ENCODE measurements at places on chromosomes 11 and 22. TPM values are rescaled to one million over a fixed set of nuclear protein-coding genes. Genes with fewer than 3 reads are reported as not detected.

The C11orf16 gene
- not detected for total RNA-seq

The SAA4 gene
- total RNA-seq: 876 TPM

The POU2AF2 gene
- total RNA-seq: not detected

The C11orf87 gene
- total RNA-seq: not detected

The CDPF1 gene
- total RNA-seq: 2.8 TPM

The SERPING1 gene
- 1,903 TPM for total RNA-seq

The MOGAT2 gene
- total RNA-seq: 89.9 TPM

The GAL3ST1 gene
- 4.7 TPM for total RNA-seq

The LRP4 gene
- total RNA-seq: 0.75 TPM

The TSGA10IP gene
- not detected for total RNA-seq

The OR52N4 gene
- not detected for total RNA-seq

The C22orf15 gene
- total RNA-seq: not detected

DNA sequence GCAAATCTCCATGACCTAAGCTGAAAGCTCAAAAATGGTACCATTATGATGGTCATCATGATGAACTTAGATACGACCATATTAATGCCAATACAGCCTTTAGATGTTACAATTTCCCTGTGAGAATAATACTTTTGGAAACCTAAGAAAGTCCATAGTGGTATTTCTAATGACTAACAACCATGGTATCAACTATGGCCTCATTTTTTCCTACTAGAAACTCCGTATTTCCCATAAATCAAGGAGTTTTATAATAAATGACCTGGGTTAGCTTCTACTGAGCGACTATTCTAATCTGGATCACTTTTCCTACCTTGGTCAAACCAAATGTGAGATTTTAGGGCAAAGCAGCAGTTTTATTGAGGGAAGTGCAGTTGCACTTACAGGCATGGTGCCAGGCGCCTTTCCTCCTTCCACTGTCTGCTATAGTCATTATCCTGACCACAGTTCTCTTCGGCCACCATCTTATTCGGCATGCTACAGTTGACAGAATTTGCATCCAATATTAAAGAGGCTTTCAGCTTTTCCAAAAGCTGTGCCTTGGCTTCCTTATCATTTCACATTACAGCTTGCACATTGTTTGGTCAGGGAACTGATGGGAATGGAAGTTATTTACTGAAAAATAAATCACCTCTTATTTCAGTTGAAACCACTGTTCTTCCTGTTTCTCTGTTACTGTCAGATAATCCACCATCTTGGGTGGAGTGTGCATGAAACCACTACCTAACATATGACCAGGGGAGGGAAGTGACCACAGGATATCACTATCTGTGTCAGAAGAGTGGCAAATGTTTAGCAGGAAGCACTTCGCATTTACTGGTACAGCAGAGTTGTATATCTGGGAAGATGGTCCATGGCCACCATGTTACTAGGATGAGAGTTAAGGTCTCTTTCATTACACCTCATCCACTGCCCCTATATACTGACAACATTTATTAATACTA is 74.5 kb upstream of the PICALM start:
- no peak for DNase-seq

DNA sequence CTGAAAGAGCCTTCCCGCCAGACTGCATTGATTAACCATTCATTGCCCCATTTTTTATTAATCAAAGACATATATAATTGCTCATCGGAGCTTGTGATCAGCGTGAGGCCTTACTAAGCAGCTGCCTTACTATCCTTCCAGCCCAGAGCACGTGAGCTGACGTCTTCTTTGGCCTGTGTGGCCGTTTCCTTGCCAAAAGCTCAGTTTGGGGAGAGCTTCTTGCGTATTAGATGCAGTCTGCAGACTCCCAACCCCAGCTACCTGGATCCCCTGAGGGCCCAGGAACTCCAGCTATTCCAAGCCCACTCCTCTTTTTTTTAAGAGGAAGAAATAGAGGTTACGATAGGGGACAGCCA is 784 bp upstream of the SLC43A3 start:
- DNase-seq: peak; percentile 54

DNA sequence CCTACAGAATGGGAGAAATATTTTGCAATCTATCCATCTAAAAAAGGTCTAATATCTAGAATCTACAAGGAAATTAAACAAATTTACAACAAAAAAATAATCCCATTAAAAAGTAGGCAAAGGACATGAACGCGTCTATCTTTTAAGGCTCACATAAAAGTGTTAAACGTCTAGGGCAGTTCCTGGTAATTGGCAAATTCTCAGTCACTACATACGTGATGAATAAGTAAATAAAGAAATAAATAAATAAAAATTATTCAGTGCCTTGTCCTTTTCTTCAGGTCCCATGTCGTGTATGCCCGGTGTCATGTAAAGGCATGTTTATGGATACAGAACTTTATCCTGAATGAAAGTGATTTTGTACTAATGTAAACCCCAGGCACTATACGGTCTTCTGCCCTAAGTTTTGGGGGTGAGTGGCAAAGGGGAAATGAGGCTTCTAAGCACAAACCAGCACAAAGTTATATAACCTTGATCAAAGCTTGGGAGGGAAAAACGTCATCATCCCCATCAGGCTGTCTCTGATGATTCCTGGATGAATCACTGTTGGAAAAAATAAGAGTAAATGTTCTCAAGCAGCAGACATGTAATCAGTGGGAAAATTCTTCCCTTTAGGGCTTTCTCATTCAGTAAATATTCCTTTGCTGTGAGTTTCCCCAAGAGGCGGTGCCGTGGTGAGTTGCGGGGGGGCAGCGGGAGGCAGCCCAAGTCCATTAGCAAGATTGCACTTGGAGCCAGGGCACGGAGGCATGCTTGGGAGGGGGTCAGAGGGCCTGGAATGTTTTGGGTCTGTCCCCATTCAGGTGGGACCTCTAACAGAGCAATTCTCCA is 30.4 kb upstream of the MICAL2 start:
- DNase-seq: peak; percentile 23

DNA sequence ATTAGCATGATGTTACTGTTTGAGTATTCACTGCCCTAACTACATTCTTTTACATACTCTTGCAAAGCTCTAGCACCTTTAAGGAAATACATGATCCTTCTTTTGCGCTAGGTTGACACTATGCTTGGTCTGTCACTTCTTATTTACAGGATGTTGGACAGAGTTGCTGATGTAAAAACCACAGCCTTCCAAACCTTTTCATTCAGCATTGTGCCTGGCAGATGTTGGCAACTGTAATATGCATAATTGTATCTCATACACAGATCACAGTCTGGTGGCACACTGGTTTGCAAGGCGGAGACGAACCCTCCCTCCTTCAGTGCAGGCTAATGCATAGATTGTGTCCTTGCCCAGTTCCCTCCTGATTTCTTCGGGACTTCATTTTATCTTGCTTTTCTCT is 224.1 kb downstream of the SNX19 start:
- DNase-seq: no peak

DNA sequence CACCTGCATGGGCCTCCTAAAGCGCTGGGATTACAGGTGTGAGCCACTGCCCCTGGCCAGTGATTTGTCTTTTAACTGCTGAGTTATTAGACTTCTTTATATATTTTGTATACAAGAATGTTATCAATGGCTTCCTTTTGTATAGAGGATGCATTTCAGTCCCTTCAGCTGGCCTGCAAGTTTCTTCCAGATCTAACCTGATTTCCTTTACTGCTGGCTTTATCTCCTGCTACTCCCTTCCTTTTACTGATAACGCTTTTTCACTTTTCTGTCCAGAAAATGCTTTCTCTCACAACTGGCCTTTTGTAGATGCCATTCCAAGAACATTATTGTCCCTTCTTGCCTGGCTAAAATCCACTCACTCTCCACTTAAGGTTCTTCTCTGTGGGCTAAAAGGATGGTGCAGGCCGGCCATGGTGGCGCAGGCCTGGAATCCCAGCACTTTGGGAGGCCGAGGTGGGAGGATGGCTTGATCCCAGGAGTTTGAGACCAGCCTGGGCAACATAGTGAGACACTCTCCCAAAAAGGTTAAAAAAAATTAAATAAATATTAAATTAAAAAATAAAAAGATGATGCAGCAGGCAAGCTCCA is 118.1 kb downstream of the NECTIN1 start:
- no peak for DNase-seq

DNA sequence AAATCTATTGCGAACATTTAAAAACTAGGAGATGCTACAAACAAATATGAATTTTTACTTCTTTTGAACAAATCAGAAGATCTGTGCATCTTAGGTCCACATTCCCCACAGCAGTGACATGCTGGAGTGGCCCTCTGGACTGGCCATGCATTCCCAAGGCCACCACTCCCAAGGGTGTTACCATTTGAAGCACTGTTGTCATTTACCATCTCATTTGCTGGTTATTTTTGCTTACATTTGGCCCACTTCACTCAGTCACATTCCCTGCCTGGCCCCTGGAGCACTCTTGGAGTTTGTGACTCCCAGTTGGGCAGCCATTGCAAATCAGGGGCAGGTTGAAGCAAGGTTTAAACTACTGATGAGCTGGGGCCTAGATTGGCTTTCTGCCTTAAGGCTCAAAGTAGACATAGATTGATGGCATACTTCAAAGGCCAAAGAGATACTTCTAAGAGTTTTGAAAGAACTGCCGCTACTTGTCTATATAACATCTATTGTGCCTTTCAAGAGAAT is 8.5 kb upstream of the ZNRF3 start:
- no peak for DNase-seq

DNA sequence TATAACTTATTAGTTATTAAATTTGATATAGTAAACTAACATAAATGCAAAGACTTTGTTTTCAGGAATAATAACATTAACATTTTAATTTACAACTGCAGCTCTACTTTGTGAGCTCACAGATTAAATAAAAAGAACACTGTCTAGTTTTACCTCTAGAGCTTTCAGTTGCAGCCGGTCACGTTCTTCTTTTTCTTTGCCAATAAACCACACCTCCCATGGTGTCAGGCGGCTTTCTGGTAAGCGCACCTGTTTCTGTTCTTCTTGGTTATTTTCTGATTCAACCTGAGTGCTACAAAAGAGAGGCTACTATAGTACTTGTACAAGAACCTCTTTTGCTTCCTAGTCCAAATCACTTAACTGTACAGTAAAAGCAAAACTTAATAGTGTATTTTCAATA is 5.8 kb downstream of the CCDC34 start:
- no peak for DNase-seq

GRCh38 chr22:42928969-42929837 is 72.1 kb upstream of the ARFGAP3 start:
- no peak for DNase-seq

DNA sequence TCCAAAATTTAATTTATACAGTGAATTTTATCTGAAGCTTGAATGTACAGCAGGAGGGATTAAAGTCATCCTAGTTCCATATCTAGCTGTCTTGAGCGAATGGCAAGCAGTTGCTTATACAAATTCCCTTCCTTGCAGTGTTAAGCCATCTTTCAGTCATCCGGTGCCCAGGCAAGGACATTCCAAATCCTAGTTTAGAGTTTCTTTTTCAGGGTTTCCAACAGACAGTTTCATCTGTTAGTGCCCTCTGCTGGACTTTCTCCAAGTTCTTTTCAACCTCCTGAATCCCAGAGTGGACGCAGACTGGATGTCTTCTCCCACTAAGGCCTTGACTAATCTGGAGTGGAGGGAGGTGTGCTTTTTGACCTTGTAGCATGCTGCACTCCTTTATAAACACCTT is 45.4 kb downstream of the GRAMD1B start:
- no peak for DNase-seq

DNA sequence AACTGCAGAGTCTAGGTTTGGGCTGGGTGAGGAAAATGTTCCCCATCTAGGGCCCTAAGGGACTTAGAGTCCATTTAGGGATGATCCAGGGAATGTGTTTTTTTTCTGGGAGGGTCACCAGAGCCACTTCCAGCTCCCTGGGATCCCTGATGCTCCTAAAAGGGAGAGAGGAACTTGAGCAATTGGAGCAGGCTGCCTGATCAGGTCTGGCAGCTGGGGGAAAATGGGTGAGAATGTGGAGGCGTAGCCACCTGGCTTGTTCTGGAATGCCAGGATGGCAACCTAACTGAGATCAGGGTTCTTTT is 1.2 kb downstream of the PGAP2 start:
- no peak for DNase-seq

DNA sequence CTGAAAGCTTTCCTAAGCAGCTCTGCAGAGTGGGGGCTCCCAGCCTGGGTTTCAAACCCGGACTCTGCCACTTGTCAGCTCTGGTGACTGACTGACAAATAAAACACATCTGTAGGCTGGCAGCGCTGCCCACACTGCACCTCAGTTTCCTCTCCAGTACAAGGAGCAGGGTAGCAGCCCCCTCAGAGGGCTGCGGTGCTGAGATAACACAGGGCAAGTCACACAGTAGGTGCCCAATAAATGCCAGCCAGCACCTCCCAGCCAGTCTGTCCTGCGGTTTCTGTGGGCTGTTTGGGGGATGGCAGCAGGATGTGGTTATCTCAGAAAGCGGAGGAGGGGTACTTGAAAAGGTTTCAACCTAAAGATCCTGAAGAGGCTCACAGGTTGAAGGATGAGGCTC is 1.5 kb downstream of the SYT12 start:
- no peak for DNase-seq

DNA sequence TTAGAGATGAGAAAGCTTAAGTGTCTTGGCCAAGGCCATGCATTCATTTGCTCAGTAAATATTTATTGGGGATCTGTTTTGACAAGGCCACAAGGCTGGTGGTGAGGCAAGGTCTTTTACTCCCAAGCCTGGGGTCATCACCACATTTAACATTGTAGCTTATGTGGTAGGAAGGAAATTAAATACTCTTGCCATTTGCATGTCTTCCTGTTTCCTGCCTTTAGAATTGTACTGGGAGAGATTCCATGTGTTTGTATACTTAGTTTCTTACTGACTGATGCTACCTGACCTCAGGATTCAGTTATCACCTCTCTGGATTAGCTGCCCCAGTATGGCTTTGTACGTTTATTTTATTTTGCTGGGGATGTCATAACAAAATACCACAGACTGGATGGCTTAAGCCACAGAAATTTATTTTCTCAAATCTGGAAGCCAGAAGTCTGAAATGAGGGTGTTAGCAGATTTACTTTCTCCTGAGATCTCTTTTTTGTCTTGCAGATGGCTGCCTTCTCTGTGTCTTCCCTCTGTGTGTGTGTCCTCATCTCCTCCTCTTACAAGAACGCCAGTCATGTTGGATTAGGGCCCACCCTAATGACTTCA is 44.8 kb downstream of the SPECC1L start:
- no peak for DNase-seq

DNA sequence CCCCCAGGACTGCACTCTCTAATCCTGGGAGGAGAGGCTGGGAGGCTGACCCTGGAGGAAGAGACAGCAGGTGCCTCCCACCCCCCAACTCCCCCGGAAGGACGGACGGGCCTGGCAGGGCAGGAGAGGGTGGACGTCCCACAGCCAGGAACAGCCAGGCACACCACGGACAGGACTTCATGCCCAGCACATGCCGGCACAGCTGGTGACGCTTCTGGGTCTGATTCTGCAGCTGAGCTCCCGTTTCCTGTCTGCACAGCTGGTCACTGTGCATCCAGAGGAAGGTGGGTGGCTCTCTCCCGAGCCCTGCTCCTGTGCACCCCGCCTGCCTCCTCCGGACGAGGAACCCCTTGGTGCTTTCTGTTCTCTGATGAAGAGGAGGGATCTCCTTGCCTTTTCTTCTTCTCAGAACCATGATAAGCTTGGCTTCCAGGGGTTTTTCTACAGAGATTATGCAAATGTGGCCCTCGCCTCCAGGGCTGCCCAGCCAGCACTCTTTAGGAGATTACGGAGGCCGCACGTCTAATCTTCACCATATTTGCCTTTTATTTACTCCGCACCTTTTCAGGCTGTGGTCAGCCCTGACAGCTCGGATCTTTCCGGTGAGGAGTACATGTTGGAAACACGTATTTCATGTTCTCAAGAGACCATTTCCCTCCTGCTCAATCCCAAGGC is 1295.8 kb downstream of the BRD1 start:
- DNase-seq: no peak

Data from right lobe of liver (tissue), 6 donors.